ENCODE measurements at places on chromosomes 11 and 22. TPM values are rescaled to one million over a fixed set of nuclear protein-coding genes. Genes with fewer than 3 reads are reported as not detected.

DNA sequence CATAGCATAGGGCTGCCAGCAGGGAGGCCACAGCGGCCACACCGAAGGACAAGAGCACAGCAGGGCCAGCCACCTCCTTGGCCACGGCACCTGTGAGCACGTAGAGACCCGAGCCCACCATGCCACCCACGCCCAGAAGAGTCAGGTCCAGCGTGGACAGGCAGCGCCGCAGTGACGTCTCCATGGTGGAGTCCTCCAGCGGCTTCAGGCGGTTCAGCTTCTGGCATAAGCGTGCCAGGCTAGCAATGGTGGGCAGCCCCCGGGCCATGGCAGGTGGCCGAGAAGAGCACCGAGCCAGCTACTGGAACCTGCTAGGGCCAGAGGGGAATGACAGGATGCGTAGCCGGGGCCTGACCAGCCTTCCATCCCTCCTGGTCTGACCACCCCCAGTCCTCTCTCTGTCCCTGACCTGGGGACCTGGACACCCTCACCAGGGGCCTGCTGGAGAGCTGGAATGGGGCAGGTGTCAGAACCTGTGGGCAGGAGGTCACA, 770 bp downstream of the SLC7A4 start:
- H3K27me3 ChIP-seq, result no peaks in the 10 kb centered on the region
- peaks cover 17% of the 10 kb centered on the region for H3K4me1 ChIP-seq
- no peak overlapping the region for H3K4me3 ChIP-seq
- no peak for DNase-seq
- H3K36me3 ChIP-seq, result no peaks in the 10 kb centered on the region
- no peak overlapping the region for H3K27ac ChIP-seq

Gene RAPSN
- total RNA-seq, result 0.42 TPM

Gene KLHL35
- total RNA-seq, result 2.3 TPM

GRCh38 chr11:57349491-57350274, 11.5 kb downstream of the P2RX3 start:
- peaks cover 5% of the 10 kb centered on the region for H3K4me1 ChIP-seq
- no peak overlapping the region for H3K4me3 ChIP-seq
- no peak overlapping the region for H3K27ac ChIP-seq
- H3K27me3 ChIP-seq, result peaks cover 22% of the 10 kb centered on the region

- H3K4me3 ChIP-seq, result no peak overlapping the region
- DNase-seq, result no peak
- H3K4me1 ChIP-seq, result no peaks in the 10 kb centered on the region
- no peaks in the 10 kb centered on the region for H3K36me3 ChIP-seq
- no peak overlapping the region for H3K27ac ChIP-seq
These were observed 368.5 kb downstream of the NELL1 start for GRCh38 chr11:21037850-21038249.

Gene PRRG4
- not detected for total RNA-seq

- H3K4me1 ChIP-seq, result no peaks in the 10 kb centered on the region
- no peaks in the 10 kb centered on the region for H3K27me3 ChIP-seq
- DNase-seq, result no peak
- no peak overlapping the region for H3K4me3 ChIP-seq
These were observed 1260.4 kb upstream of the RAG2 start for GRCh38 chr11:37858398-37858797.

DNA sequence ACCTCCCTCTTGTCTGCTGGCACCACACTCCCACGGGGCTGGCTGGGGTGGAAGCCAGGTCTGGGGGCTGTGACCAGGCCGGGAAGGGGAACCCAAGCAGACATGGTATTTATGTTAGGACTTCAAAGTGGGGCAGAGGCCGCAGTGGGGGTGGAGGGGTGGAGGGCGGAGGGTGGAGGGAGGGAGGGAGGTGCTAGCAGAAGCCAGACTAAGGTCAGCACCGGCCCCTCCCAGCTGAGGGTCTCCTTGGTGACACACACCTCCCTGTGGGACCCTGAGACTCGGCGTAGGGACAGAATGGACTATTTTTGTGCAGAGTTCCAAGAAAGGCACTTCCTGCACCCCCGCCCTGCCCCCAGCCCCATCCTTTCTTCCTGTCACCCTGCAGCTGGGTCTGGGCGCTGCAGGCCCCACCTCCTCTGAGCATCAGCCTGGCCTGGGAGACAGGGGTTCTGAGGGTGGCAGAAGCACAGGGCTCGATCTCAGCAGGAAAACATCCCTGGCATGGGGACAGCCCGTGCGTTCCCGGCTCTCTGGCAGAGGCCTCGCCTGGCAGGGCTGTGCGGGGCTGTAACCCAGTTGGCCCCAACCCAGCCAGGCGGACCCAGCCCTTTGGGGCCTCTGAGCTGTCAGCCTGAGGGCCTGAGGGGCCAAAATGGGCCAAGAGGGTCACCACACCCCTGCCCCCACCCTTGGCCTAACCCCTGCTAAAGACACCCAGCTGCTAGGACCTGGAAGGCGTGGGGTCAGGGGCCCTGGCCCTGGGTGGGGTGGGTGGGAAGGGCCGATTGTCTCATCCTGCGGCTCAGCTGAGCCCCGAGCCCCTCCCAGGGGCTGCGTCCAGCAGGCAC, 9.6 kb upstream of the CD248 start:
- H3K27ac ChIP-seq, result peak overlapping the region; percentile 90
- H3K36me3 ChIP-seq, result no peaks in the 10 kb centered on the region
- peaks cover 76% of the 10 kb centered on the region for H3K4me1 ChIP-seq
- no peak overlapping the region for H3K4me3 ChIP-seq
- H3K27me3 ChIP-seq, result no peaks in the 10 kb centered on the region

Gene PLAAT2
- not detected for total RNA-seq

DNA sequence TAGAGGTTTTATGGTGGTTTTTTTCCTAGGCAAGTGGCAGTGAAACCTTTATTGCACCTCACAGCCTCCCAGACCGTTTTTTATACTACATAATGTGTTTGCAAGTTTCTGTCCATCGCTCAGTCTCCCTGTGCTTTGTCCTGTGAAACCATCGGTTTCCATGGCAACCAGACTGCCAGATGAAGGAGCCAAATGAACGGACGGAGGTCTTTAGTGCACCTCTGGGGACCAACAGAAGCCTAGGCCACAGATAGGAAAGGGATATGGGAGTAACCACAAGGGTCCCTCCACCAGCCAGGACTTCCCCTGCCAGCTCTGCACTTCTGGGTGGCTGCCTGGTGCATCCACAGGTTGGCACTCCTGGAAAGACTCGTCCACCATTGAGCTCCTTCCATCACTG, 165.0 kb downstream of the CHST1 start:
- H3K36me3 ChIP-seq, result no peaks in the 10 kb centered on the region
- H3K27ac ChIP-seq, result no peak overlapping the region
- H3K4me3 ChIP-seq, result no peak overlapping the region
- H3K4me1 ChIP-seq, result no peaks in the 10 kb centered on the region
- peaks cover 53% of the 10 kb centered on the region for H3K27me3 ChIP-seq
- DNase-seq, result no peak

DNA sequence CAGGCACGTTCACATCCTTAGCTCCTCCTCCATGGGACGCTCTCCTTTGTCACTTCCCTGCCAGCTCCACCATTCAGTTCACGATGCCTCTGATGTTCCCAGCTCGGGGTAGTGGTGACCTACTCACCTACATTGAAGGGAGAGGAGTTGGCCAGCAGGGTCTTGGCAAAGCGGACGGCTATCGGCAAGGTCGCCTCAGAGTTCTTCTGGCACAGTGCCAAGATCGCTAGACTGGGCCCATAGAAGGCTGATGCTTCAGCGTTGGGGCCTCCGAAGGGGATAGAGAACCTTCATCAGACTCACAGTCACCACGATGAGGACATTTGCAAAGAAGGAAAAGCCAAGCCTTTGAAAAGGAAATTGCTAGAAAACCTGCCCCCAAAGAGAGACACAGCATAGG, 3.0 kb downstream of the CBLIF start:
- no peaks in the 10 kb centered on the region for H3K36me3 ChIP-seq
- no peak overlapping the region for H3K4me3 ChIP-seq
- no peaks in the 10 kb centered on the region for H3K4me1 ChIP-seq
- no peak overlapping the region for H3K27ac ChIP-seq
- DNase-seq, result no peak

- H3K27me3 ChIP-seq, result peaks cover 38% of the 10 kb centered on the region
- H3K27ac ChIP-seq, result no peak overlapping the region
- H3K4me3 ChIP-seq, result no peak overlapping the region
- no peak for DNase-seq
- H3K4me1 ChIP-seq, result peaks cover 5% of the 10 kb centered on the region
These were observed 89.3 kb upstream of the LMO1 start for GRCh38 chr11:8352876-8353505.

DNA sequence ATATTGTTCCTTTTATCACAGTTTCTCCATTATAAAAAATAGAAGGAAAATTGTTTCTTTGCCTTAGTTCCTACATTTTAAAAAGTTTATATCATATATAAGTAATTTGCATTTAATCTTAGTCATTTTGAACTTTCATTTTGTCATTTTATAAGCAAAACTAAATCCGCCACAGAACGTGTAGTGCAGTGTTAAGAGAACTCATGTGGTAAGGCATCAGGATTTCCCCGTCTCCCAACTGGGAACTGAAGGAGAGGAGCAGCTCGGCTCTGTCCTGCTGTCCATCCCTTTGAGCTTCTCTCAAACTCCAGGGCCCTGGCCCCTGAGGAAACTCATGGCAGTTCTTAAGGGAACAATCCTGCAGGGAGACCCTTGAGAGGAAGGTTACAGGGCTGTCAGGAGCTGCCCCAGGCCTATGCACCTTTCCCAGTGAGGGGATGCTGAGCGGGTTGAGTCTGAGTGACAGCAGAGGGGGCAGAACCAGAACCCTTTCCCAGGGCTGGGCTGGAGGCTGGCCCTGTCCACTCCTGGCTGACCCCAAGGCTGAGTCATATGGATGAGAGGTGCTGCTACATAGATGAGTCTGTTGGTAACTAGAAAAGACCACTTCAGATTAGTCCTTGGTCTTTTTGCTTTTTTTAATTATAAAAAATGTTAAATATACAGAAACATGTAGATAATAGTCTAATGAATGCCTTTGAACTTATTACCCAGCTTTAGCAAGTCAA, 333.1 kb downstream of the TBC1D22A start:
- peaks cover 14% of the 10 kb centered on the region for H3K4me1 ChIP-seq
- no peaks in the 10 kb centered on the region for H3K27me3 ChIP-seq
- no peaks in the 10 kb centered on the region for H3K36me3 ChIP-seq
- no peak overlapping the region for H3K27ac ChIP-seq

Gene SLC1A2
- 0.32 TPM for total RNA-seq

DNA sequence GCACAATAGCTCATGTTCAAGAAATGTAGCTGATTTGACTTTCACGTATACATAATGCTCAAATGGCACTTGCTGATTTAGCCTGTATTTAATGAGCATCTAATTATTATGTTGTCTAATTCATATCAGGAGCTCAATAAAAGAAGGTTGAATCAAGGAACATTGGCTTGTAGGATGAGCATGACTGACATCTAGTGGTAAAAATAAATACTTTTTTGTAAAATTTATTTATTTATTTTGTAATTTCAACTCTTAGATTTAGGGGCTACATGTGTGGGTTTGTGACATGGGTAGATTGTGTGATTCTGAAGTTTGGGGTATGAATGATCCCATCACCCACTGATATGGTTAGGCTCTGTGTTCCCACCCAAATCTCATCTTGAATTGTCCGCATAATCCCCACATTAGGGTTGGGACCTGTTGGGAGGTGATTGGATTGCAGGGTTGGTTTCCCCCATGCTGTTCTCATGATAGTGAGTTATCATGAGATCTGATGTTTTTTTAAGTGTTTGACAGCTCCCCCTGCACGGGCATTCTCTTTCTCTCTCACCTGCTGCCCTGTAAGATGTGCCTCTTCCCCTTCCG, 1.7 kb upstream of the OR52E5 start:
- DNase-seq, result no peak
- no peak overlapping the region for H3K27ac ChIP-seq
- H3K36me3 ChIP-seq, result no peaks in the 10 kb centered on the region
- H3K27me3 ChIP-seq, result no peaks in the 10 kb centered on the region

Gene CALCA
- not detected for total RNA-seq

Gene ZBTB16
- total RNA-seq, result 19.1 TPM

Gene DDI1
- total RNA-seq, result not detected

DNA sequence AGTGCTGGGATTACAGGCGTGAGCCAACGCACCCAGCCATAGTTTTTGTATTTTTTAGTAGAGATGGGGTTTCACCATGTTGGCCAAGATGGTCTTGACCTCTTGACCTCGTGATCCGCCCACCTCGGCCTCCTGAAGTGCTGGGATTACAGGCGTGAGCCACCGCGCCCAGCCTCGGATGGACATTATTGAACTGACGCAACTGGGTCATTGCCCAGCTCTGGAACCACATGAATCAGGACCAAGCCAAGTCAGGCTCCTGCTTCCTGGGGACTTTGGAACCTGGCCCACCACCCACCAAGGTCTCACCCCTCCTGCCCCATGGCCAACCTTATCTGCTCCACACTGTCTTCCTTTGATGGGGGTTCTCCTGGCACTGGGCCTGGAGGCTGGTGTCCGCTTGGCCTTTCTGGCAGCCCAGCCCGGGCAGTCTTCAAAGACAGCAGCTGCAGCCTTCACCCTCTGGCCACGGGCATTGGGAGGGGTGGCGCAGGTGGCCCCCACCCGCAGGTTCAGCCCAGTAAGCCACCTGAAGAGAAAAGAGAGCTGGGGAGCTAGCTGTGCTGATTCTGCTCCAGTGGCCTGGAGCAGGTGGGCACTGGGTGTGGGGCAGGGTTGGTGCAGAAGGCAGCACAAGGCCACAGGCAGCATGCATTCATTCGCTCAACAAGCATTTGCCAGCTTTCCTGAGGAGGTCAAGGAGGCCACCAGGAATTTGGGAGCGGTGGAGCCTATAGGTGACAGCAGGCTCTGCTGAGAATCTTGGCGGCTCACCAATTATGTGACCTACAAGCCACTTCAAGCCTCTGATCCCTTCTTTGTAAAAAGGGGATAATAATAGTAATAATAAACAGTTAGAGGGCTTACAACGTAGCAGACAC, 5.7 kb downstream of the CHADL start:
- no peak overlapping the region for H3K4me3 ChIP-seq
- H3K27me3 ChIP-seq, result no peaks in the 10 kb centered on the region
- no peak overlapping the region for H3K27ac ChIP-seq
- peaks cover 3% of the 10 kb centered on the region for H3K4me1 ChIP-seq
- no peak for DNase-seq

DNA sequence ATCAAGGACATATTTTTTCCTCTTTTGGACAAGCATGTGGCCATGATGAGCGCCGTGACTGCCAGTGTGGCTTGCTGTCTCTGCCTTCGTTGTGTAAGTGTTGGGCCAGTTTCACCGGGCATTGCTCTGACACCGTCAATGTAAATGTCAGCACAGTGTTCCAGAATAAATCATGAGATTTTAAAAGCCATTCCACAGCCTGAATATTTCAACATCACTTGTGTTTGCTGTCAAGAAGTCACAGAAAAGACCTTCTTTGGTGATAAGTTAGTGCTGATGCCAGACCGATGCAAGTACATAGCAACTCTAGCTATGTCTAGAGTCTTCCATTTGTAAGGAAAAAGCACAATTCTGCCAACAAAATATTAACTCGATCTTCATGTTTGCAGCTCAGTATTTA, 467.8 kb downstream of the TBC1D22A start:
- no peak overlapping the region for H3K27ac ChIP-seq
- no peaks in the 10 kb centered on the region for H3K36me3 ChIP-seq
- no peak overlapping the region for H3K4me3 ChIP-seq
- no peaks in the 10 kb centered on the region for H3K27me3 ChIP-seq
- DNase-seq, result peak; percentile 59

Gene IRAG1
- total RNA-seq, result 22.2 TPM

DNA sequence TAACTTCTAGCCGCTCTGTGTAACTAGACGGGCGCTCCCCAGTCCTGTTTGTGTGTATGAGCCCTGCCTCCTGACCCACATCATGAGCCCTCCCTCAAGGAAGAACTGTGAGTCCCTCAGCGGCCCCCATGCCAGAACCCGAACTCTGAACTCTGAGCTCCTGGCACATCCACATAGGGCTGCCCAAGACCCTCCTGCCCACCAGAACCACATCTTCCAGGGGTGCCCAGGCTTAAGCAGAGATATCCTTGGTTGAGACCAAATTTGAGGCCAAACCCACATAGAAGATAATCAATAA, 3.0 kb downstream of the TRIM29 start:
- H3K4me1 ChIP-seq, result no peaks in the 10 kb centered on the region
- H3K4me3 ChIP-seq, result no peak overlapping the region
- no peaks in the 10 kb centered on the region for H3K36me3 ChIP-seq
- peaks cover 9% of the 10 kb centered on the region for H3K27me3 ChIP-seq
- peak; percentile 79 for DNase-seq
- H3K27ac ChIP-seq, result no peak overlapping the region

Measured in osteocyte (in vitro differentiated cells).